HFFc6 (cell line): ENCODE measurements at places on chromosomes 2 and 18. TPM values are rescaled to one million over a fixed set of nuclear protein-coding genes. Genes with fewer than 3 reads are reported as not detected.

Gene TBR1
- total RNA-seq = not detected in 3 replicates

Gene POTEE
- 0.27 to 0.30 TPM (median 0.28 TPM) in 3 replicates for total RNA-seq

Gene DDX18
- 46.9 to 58.7 TPM (median 55.6 TPM) in 3 replicates for total RNA-seq

Gene PCARE
- total RNA-seq = not detected in 2 replicates

Gene SERPINB13
- total RNA-seq = not detected in 3 replicates

Gene SEMA4F
- 12.9 to 15.9 TPM (median 13.4 TPM) in 3 replicates for total RNA-seq

Gene AOX1
- 44.5 to 71.7 TPM (median 51.0 TPM) in 3 replicates for total RNA-seq

Gene FHOD3
- 32.8 to 62.7 TPM (median 41.8 TPM) in 3 replicates for total RNA-seq

Gene LYG2
- not detected in 3 replicates for total RNA-seq

Gene ATIC
- total RNA-seq = 144 to 158 TPM (median 156 TPM) in 3 replicates

Gene UGT1A4
- total RNA-seq = not detected in 3 replicates

Gene TMEM131
- 40.4 to 49.5 TPM (median 43.5 TPM) in 3 replicates for total RNA-seq

Gene IL1A
- not detected in 3 replicates for total RNA-seq

Gene SNED1
- 1.6 TPM in 2 replicates for total RNA-seq

Gene CYP26B1
- total RNA-seq = 0.09 to 0.59 TPM (median 0.37 TPM) in 3 replicates
